Lung microvascular endothelial cell (primary cell): ENCODE measurements at places on chromosomes 4 and X. TPM values are rescaled to one million over a fixed set of nuclear protein-coding genes. Genes with fewer than 3 reads are reported as not detected.

GRCh38 chrX:21373637-21374162 is 518 bp upstream of the CNKSR2 start:
- no peak for DNase-seq

GRCh38 chr4:159547645-159548308 is 444.9 kb downstream of the RAPGEF2 start:
- DNase-seq: no peak

- DNase-seq: no peak
Measured at GRCh38 chr4:2484993-2485392, 16.1 kb downstream of the RNF4 start.

The EXOC1L gene
- not detected in 2 replicates for total RNA-seq

DNA sequence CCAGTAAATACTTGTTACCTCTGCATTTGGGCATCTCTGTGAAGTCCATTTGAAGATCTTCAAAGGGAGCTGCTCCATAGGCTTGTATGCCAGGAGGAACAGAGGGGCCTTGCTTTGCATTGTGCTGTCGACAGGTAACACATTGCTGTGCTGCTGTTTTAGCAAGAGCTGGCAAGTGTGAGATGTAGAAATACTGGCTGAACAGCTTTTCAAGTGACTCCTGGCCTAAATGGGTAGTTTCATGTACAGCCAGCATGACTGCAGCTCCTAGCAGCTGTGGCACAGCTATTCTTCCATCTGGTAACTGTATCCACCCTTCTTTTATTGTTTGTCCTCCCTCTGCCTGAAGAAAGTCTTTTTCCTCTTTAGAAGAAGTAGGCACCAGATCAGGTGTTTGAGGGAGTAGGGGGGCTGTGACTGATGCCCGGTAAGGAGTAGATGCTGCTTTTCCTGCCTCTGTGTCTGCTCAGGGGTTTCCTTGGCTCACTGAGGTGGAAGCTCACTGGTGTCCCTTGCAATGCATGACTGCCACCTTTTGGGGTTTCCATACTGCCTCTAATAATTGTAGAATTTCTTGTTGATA is 965.3 kb downstream of the CCSER1 start:
- no peak for DNase-seq

GRCh38 chr4:142278663-142279062 is 567.4 kb downstream of the INPP4B start:
- no peak for DNase-seq

DNA sequence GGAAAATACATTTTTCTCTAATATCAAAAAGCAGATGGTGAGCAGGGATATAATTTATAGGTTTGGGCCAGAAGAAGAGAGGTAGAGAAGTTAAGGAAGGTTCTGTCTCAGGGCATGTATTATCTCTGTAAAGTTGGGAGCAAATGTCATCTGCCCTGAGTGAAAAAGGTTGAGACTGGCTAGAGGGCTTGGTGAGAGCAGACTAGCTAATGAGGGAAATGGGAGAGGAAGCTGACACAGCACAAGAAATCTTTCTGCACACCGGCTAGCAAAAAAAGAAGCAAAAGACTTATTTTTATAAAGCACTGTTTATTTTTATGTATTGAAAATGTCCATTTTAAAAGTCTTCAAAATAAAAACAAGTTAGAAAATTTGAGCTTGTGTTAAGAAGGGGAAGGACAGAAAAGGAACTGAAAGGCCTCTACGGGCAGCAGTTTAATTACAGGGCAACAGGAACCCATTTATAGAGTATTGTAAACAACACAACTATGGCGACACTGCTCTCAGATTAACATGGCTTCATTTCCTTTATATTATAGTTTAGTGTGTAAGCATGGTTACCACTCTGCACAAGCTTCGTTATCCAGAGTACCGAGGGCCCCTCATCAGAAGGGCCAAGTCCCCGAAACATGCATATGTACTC is 17.4 kb downstream of the CD40LG start:
- no peak for DNase-seq

DNA sequence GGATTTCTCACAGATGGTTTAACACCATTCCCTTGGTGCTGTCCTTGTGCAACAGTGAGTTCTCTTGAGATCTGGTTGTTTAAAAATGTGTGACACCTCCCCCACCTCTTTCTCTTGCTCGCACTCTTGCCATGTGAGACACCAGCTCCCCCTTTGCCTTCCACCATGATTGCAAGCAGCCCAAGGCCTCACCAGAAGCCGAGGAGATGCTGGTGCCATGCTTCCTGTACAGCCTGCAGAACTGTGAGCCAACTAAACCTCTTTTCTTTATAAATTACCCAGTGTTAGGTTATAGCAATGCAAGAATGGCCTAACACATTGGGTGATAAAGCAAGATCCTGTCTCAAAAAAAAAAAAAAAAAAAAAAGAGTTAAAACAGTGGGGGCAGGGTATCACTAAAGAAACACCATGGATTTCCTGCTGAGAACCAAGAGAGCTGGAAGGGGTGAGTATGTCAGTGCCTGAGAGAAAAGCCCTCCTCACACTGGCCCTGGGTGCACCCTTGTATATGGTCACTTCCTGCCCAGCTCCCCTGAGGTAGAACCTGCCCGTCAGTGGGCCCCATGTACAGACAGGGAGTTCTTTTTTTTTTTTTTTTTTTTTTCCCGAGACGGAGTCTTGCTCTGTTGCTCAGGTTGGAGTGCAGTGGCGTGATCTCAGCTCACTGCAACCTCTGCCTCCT is 46.4 kb downstream of the APOO start:
- no peak for DNase-seq

- DNase-seq: no peak
Measured at GRCh38 chrX:37787423-37787869, 7.6 kb downstream of the CYBB start.

The ETDB gene
- not detected in 2 replicates for total RNA-seq

- peak; percentile 88 for DNase-seq
Measured at GRCh38 chr4:73740353-73740778, at the start of gene CXCL8. TSS of gene CXCL8 (plus strand) at chr4:73740569. CDS start at chr4:73740659, 90 bp downstream.

GRCh38 chrX:43970528-43970927 is 2.7 kb downstream of the NDP start:
- no peak for DNase-seq

- no peak for DNase-seq
Measured at GRCh38 chr4:131534944-131535645, 1614.0 kb upstream of the PCDH10 start.
